ENCODE measurements at places on chromosomes 1 and 21. TPM values are rescaled to one million over a fixed set of nuclear protein-coding genes. Genes with fewer than 3 reads are reported as not detected.

DNA sequence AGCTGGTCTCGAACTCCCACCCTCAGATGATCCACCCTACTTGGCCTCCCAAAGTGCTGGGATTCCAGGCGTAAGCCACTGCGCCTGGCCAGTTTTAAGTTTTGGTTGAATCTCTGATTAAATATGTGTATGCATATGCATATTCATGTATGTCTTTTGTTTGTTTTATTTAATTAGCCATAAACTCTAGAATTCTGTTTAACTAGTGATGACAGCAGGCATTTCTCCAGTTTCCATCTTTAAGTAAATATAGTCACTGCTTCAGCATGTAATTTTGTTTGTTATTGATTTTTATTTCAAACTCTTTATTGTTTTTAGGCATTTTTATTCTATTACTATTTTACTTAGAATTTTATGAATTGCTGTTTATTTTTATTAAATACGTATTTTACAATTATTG is 58.0 kb downstream of the NUF2 start:
- DNase-seq: no peak

GRCh38 chr1:234562334-234562733 is 47.6 kb downstream of the IRF2BP2 start:
- no peak for DNase-seq

GRCh38 chr1:168091720-168092550 is 44.8 kb downstream of the GPR161 start:
- no peak for DNase-seq

GRCh38 chr1:172276120-172276818 is 144.2 kb upstream of the C1orf105 start:
- no peak for DNase-seq

- DNase-seq: no peak
Measured at GRCh38 chr1:116105996-116106395, 5.2 kb upstream of the MAB21L3 start.

DNA sequence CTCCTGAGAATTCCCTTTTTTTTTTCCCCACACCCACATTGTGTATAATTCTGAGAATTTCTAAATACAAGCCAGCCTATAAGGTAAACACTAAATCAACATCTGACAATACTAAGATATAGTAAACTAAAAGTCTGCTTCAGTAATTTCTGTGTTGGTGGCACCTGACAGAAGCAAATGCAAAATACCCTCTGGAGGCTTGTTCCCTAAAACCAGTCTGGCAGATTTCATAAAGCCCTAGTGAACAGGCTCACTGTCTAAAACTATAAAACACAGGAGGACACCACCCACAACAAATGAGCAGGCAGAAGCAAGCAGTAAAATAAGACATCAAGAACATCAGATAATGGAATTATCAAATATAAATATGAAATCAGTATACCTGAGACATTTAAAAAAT is 11.5 kb downstream of the TRIM33 start:
- DNase-seq: no peak

DNA sequence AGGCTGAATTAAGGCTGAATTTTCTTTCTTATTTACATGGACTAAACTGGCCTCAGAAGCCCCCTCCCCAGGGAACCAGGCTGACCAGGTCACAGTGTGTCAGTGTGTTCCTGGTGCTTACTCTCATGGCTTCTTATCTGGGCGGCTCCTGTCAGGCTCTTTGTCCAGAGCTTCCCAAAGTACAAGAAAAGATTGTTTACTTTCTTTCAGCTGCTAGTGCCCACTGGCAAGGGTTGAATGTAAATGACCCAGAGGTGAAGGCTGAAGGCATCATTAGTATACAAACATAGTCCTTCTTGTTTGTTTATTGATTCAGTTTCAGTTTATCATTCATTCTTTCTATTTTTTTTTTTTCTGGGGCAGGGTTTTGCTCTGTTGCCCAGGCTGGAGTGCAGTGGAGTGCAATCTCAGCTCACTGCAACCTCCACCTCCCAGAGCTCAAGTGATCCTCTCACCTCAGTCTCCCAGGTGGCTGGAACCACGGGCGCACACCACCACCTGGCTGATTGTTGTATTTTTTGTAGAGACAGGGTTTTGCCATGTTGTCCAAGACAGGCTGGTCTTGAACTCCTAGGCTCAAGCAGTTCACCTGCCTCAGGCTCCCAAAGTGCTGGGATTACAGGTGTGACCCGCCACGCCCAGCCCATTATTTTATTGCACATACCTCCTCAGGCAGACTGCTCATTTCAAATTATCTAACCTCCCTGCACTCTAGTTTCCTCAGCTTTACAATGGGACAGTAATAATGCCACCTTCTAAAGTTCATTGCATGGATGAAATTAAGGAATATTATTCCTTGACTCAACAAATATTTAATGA is 9.8 kb upstream of the KDM4A start:
- DNase-seq: no peak

DNA sequence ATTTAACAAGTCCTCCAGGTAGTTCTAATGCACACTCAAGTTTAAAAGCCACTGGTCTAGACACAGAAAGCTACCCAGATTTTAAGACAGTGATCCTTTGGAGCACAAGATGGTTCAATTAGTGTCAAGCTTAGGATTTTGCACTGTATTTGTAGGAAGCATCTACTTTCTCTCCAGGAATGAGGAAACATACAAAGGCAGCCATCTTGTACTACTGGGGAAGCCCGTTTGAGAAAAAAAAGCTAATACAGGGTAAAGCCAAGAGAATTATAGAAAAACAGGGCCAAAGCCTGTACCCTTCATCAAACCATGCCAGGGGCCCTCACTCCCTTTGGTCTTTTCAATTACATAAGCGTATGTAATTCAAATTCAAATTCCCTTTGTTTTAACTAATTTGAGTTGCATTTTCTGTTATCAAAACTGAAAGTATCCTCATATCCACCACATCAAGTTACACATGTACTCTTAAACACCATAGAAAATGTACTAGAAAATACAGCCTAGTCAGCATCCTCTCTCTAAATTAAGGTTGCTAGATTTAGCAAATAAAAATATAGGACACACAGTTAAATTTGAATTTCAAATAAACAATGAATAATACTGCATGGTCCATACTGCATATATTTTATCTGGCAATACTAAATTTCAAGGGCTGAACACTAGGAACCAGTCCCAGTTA is 17.4 kb downstream of the PIK3R3 start:
- DNase-seq: no peak

DNA sequence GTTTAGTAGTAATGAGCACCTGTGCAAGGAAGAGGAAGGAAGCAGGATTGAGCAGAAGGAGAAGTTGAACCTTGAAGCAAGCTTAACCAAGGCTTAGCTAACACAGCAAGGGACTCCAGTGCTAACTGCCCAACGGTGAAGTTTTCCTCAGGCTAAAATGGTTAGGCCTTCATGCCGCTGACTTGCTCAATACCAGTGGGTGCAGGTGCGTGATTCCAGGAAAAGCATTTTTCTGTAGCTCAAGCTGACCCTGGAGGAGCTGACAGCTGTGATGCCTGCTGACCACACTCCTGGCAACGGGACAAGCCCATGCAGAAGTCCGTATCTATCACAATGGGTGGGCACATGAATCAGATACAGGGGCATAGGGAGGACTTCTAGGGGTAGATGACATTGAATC is 76.5 kb upstream of the FGGY start:
- no peak for DNase-seq

GRCh38 chr1:71307451-71307850 is 226.6 kb upstream of the ZRANB2 start:
- DNase-seq: no peak

C1orf21 gene
- 13.8 TPM for total RNA-seq
